ENCODE measurements at places on chromosomes 11 and 22. TPM values are rescaled to one million over a fixed set of nuclear protein-coding genes. Genes with fewer than 3 reads are reported as not detected.
A peak's percentile ranks its signal among the peaks of the same experiment; 100 is the strongest.

The MGAT3 gene
- 43.8 TPM for total RNA-seq

The FREY1 gene
- 1.4 TPM for total RNA-seq

The CD44 gene
- 280 TPM for total RNA-seq

- no peak for DNase-seq
These were observed 50.6 kb upstream of the PPARA start for GRCh38 chr22:46099740-46100139.

- no peak for DNase-seq
These were observed 32.9 kb upstream of the TECTA start for GRCh38 chr11:121067962-121068647.

DNA sequence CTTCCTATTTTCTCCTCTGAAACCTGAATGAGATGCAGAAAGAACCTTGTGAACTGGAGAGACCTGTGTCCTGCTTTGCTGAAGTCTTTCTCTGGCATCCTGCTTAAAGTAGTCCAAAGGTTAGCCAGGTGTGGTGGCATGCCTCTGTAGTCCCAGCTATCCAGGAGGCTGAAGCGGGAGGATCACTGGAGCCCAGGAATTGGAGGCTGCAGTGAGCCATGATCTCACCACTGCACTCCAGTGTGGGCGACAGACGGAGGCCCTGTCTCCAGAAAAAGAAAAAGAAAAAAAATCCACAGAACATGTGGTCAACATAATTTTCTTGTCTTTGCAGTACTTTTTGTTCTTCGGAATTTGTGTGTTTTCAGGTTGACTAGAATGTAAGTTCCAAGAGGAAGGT lies 2.3 kb upstream of the KREMEN1 start:
- DNase-seq: no peak

DNA sequence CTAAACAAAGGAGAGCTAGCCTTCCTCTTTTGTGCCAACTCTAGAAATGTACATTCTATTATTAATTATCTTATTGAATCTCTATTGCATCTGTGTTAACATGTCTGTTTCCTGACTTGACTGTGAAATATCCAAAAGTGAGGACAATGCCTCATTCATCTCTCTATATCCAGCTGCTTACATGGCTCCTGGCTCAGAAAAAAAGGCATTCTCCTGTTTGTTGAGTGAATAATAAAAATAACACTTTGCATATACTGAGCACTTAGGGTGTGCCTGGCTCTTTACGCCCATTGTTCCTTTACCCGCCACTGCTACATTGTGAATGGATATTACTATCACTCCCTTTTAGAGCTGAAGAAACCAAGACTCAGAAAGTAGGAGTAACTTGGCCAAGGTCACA lies 19.9 kb downstream of the NRXN2 start:
- no peak for DNase-seq

- DNase-seq: no peak
These were observed 25.5 kb upstream of the YPEL1 start for GRCh38 chr22:21761086-21761485.

- DNase-seq: no peak
These were observed 73.4 kb downstream of the DEUP1 start for GRCh38 chr11:93403930-93404329.

GRCh38 chr11:89613911-89614310 lies 96.2 kb upstream of the TRIM77 start:
- DNase-seq: no peak

GRCh38 chr22:20408891-20409290 lies 14.9 kb downstream of the ZNF74 start:
- peak; percentile 57 for DNase-seq

DNA sequence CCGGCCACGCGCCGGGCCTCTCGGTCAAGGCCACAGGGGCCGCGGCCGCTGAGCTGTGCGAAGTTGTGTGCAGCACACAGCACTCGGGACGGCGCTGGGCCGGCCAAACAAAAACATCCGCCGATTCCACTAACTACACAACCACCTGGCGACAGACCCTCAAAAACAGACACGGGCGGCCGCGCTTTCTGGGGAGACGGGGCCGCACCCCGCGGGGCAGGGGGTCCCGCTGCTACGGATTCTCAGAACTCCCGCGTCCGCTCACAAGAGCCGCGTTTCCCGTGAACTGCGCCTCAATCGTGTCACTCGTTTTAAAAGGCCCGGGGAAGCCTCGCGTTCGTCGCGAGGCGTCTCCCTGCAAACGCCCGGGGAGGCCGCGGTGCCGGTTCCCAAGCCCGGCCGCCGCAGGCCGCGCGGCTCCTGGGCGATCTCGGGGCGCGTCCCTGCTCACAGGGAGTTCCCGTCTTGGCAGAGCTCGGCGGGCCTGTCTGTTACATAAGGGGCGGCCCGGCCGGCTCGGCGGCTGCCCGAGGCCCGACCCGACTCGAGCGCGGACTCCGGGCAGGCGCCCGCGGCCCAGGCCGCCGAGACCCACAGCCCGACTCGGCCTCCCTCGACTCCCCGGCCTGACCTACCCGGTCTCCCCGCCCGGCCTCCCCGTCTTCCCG lies 936 bp downstream of the BRD1 start:
- DNase-seq: no peak

- DNase-seq: no peak
These were observed 11.7 kb downstream of the THOC5 start for GRCh38 chr22:29541845-29542244.
